ENCODE measurements at places on chromosomes 12 and 14.

GRCh38 chr12:52147367-52147963 is 44.3 kb downstream of the KRT80 start:
- DNase-seq: no peak

GRCh38 chr14:94025720-94026119 is 420 bp upstream of the OTUB2 start:
- no peak for DNase-seq

GRCh38 chr14:95364481-95365209 is 44.9 kb upstream of the CLMN start:
- no peak for DNase-seq

DNA sequence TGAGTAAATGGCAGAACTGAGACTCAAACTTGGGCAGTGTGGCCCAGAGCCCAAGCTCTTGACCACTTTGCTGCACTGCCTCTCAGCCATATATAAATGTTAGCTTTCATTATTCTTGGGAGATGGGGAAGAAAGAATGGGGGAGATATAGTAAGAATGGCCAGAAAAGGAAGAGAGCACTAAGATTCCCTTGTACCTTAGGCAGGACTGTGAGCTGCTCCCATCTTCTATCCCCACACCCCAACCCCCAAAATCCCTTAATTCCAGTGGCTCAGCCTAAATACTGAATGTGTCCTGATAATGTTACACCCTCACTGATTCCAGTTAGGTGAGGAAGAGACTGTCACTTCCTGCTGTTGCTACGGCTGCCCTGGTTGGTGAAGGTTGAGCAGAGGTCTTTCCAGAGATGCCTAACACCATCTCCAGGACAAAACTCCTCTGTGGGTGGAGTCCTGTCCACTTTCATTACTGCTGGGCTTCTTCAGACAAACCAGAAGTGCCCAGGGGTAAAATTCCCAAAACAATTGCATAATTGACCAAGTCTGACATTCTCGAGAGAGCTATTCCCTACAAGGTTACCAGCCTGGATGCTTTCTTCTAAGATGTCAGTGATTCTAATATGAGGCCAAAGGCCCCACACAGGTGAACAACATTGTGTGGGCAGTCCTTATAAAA is 51.8 kb downstream of the GNG2 start:
- no peak for DNase-seq

DNA sequence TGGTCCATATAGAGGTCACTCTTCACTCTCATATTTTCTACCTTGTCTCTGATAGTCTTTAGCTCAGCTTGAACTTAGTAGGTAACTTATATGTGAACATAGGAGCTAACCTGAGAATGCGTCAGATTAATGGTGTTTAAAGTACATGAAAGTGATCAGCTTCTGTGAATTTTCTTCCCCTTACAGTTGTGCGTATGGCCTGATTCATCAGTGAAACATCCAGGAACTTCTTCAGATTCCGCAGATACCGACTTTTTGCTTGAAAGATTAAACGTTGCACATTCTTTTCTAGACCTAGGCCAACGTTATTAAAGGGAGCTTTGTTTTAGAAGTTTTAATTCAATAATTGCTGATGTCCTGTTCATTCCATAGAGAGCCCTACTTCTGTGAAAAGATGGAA is 1945.1 kb upstream of the SEL1L start:
- no peak for DNase-seq

- DNase-seq: no peak
Observed at GRCh38 chr12:39369756-39370155, 73.2 kb downstream of the KIF21A start.

All from GM19239 (cell line).